Karpas-422 (cell line): ENCODE measurements at places on chromosomes 7 and 10. TPM values are rescaled to one million over a fixed set of nuclear protein-coding genes. Genes with fewer than 3 reads are reported as not detected.

Gene SEMA3E
- not detected in 2 replicates for total RNA-seq

Gene OPN4
- not detected in 2 replicates for total RNA-seq

GRCh38 chr10:111344804-111345203, 268.0 kb downstream of the ADRA2A start:
- no peaks in the 10 kb centered on the region for H3K36me3 ChIP-seq
- H3K27ac ChIP-seq: no peak overlapping the region
- H3K4me3 ChIP-seq: no peak overlapping the region
- H3K4me1 ChIP-seq: peaks cover under 1% of the 10 kb centered on the region; the same call in 1 of the 2 replicates

DNA sequence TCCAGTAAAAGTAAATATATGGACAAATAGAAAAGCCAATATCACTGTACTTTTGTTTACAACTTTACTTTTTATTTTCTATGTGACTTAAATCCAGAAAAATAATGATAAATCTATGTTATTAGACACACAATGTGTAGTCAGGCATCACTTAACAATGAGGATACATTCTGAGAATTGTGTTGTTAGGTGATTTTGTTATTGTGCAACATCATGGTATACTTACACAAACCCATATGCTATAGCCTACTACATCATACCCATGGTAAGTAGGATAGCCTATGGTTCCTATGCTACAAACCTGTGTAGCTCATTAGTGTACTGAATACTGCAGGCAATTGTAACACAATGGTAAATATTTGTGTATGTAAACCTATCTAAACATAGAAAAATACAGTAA, 781.7 kb upstream of the GHITM start:
- no peaks in the 10 kb centered on the region for H3K4me1 ChIP-seq
- H3K36me3 ChIP-seq: no peaks in the 10 kb centered on the region
- H3K4me3 ChIP-seq: no peak overlapping the region

DNA sequence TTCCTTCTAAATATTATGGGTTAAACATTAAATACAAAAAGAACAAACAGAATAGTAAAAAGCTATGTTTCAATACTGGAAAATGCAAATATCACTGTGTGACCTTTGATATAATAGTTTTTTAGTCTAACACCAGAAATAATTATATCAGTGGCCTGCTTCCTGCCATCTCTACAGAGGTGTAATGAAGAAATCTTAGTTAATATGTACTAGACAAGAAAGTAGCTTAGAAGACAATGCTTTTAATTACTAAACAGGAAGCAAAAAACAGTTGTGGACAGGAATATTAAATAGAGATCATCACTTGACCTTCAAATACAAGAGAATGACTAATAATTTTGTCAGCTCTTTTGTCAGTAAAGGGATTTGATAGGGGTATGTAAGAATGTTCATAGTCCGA, 47.4 kb upstream of the LRRN3 start:
- no peaks in the 10 kb centered on the region for H3K36me3 ChIP-seq
- no peaks in the 10 kb centered on the region for H3K27me3 ChIP-seq
- H3K4me1 ChIP-seq: no peaks in the 10 kb centered on the region
